ENCODE measurements at places on chromosomes 2 and 18.

DNA sequence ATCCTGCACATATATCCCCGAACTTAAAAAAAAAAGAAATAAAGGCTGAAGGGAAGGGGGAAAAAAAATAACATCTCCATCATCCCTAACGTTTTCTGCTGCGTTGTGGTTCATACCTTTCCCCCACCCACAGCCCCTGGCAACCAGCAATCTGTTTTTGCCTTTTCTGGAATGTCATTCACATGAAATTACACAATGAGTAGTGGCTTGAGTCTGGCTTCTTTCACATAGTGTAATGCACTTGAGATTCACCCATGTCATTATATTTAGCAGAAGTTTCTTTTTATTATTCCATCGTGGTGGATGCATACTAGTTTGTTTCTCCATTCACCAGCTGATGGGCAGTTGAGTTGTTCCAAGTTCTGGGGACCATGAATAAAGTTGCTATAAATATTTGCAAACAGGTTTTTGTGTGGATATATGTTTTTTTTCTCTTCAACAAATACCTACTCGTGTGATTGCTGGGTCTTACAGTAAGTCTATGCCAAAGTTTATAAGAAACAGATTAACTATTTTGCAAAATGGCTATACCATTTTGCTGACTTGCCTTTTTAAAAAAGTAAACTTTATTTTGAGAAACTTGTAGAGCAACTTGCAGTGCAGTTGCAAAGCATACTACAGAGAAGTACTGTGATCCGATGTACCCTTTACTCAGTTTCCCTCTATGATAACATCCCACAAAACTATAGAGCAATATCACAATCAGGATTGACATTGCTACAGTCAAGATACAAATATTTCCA is 322.5 kb downstream of the LPIN1 start:
- no peak for DNase-seq

DNA sequence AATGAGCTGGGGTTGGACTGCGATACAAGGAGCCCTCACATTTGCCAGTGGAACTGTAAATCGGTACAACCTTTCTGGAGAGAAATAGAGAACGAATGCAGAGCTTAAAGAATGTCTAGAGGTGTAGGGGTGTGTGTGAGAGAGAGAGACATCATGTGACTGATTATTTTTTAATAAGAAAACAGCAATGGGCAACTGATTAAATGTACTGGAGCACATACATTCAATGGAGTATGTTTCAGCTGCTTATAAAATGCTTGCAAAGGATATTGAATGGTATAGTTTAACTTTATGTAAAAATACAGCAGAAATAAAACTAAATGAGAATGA is 391 bp upstream of the TMEM17 start:
- DNase-seq = no peak

DNA sequence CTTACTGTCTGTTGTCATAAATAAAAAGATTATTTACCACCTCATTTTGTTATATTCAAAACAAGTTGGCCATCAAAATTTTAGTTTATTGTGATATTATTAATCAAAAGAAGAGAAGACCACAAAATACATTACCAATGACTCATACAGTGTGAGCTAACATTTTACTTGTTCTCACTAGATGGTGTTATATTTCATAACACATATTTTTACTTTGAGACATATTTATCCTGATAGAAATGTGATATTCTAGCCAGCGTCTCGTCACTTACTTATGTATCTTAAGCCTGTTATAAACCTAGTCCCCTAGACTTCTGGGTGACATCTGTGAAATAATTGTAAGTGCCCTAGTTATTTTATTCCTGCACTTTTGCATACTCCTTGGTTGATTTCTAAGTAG is 263.2 kb downstream of the CDH7 start:
- DNase-seq = peak; percentile 19

DNA sequence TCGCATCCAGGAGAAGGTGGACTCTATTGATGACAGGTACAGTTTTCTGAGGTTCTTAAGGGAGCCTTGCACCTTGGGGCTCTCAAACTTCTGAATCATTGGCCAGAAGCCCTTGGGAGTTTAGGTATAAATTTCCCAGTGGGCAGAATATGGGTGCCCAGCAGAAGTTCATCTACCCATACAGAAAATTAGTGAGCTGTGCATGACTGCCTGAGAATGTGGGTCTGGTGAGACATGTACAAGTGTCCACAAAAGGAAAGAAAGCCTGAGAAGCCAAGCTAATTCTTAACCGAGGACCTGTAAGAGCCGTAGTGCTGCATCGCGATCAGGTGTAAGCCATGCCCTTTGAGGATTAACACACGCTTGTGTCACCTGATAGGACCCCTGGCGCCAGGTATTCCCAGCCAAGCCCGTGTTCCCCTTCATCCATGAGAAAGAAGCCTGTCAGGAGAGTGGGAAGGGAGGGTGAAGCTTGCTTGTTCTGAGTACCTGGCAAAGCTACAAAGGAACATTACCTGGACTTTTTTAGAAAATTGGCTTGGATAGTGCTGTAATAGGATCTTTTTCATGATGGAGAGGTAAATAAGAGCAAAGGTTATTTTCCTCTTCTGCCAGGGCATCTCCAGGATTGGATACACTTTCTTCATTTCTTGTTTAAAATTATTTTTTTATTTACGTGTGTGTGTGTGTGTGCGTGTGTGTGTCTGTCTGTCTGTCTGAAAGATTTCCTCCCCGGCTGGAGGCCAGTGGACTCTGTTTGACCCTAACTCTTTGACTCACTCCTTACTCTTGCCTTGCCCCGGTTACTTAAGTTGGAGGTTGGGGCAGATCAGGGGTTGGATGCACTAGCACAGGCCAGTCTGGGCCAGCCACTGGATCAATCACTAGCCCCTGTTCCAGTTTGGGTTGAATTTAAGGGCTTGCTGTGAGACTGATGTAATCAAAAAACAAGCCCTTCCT is 90.4 kb upstream of the EML6 start:
- DNase-seq = no peak

- no peak for DNase-seq
These were observed 127.4 kb upstream of the OTX1 start for GRCh38 chr2:62923242-62923641.

DNA sequence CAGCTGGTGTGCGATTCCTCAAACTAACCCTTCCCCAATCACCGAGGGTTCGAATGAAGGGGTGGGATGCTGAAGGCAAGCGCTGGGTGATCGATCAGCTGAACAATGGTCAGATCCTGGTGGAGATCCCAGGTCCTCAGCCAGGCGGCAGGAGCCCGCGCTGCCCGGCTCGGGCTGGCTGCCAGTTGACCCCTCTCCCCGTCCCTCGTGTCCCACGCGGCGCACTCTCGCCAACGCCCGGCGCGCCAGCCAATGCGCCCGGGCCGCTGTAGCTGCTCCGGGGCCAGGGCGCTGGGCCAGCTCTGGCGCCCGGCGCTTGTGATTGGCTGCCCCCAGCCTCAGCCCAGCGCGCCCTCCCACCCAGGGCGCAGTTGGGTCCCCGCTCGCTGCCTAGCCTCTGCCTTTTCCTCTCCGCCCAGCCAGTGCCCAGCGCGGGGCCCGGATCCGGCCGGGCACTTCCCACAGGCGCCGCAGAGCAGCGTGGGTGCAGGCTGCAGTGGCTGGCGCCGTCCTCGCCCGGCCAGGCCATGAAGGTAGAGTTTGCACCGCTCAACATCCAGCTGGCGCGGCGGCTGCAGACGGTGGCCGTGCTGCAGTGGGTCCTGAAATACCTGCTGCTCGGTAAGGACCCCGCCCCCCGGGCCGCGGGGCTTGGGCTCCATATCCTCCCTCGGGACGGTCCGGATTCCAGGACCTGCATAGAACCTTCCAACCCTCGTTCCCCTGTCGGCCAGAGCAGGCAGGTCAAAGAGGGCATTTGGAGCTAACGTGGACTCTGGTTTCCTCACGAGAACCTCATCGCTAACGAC is at the start of gene MOGAT1:
Gene MOGAT1 (plus strand): TSS at position 400 of the 809 bp plus-strand sequence. CDS start 128 bp downstream, at position 528.
- DNase-seq = no peak

- peak; percentile 8 for DNase-seq
These were observed 54.0 kb downstream of the ERBB4 start for GRCh38 chr2:212484563-212485080.

- no peak for DNase-seq
These were observed 85.3 kb upstream of the GALNT5 start for GRCh38 chr2:157172239-157172638.

DNA sequence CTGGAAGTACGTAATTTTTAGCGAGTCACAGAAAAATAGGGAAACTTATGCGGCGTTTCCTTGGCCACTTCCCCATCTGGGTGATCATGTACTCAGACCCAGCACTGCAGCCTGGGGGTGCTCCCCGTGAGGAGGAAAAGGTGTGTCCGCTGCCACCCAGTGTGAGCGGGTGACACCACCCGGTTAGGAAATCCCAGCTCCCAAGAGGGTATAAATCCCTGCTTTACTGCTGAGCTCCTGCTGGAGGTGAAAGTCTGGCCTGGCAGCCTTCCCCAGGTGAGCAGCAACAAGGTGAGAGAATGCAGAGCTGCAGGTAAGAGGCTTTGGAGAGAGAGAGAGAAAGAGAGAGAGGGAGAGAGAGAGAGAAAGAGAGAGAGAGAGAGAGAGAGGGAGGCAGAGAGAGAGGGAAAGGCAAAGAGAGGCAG is at the start of gene IL1R2:
Gene IL1R2 (plus strand): TSS at position 240 of the 425 bp plus-strand sequence. CDS start 16,616 bp downstream, outside the sequence.
- DNase-seq = no peak

- DNase-seq = no peak
These were observed 122.4 kb upstream of the ZNF236 start for GRCh38 chr18:76699923-76700322.

DNA sequence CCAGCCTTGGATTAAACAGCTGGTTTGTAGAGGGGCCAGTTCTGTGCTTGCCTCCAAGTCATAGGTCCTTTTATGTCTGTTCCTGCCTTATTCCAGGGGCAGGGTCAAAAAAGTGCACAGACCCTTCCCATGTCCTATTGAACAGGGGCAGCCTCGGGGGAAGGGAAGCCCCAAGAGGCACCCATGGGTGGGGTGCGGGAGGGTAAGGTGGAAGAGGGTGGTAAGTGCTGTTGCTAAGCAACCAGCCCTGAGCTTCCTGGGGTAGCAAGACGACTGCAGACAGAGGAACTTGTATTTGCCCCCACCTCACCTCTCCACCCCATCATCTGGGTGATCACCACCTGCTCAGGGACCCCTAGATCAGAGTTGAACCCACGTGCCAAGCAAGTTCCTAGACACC is 7.7 kb downstream of the DNMT3A start:
- no peak for DNase-seq

DNA sequence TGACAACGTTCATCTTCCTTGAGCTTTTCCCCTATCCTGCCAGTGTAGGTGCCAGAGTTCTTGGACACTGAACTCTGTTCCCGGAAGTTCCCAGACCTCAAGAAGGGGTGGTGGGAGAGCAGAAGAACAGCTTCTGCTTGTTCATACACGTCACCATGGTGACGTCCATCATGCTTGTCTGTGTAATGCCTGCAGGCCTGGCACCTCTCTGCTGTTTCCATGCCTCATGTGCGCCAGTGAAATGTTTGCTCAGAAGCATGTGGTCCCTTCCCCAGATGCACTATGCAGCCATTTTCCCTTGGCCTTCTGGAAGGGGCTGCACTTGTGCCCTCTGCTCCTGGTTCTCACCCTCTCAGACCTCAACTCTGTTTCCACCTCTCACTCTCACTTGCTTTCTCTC is 210.8 kb upstream of the NABP1 start:
- DNase-seq = no peak

DNA sequence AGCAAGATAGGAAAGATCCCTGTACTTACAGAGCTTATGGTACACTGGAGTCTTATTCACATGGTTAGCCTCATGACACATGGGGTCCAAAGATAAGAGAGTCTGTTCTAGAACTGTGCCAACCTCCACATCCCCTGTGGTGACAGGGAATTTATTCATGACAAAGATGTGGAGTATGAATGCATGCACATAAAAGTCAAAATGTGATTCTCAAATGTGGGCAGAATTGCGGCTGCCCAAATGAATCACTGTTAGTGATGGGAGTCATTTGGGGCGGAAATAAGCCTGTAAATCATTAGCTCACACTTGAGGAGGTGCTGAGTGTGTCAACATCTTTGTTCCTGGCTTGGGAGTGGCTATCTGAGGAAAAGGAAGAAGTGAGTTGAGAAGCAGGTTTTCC is 560.6 kb downstream of the SLC4A3 start:
- DNase-seq = peak; percentile 81

GRCh38 chr2:197435598-197436420 is 981 bp upstream of the SF3B1 start:
- DNase-seq = no peak

DNA sequence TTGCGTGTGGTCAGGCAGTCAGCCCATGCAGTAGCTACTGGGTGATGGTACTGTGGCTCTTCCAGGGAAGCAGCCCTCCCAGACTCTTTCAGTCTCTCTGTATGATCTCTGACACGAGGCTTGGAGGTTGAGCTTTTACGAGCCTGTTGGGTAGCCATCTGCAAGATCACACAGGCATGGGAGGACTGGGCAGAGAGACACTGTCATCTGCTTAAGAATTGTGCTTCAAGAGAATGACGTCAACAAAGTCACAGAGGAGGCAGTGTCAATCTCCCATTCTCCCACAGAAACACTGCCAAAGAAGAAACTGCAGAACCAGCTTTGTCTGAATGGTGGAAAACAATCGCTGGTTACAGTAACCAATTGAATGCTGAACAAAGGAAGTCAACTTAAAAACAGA is 78.4 kb upstream of the MC2R start:
- no peak for DNase-seq

DNA sequence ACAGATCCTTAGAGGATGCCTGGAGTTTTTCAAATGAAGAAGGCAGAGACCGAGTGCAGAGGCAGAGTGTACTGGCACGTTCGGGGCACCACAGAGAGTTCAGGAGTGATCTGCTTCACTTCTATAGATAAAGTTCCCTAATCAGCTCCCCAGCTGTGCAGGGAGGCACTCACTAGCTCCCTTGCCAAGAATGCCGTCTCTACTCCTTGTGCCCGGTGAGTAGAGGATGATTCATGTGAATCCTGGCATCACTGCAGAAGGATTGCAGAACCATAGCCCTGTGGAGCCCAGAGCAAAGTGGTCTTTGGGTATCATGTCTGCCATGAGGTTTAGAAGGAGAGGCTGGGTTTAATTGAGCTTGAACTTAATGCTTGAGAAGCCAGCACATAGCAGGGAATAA is 510.1 kb upstream of the RAB6C start:
- no peak for DNase-seq

DNA sequence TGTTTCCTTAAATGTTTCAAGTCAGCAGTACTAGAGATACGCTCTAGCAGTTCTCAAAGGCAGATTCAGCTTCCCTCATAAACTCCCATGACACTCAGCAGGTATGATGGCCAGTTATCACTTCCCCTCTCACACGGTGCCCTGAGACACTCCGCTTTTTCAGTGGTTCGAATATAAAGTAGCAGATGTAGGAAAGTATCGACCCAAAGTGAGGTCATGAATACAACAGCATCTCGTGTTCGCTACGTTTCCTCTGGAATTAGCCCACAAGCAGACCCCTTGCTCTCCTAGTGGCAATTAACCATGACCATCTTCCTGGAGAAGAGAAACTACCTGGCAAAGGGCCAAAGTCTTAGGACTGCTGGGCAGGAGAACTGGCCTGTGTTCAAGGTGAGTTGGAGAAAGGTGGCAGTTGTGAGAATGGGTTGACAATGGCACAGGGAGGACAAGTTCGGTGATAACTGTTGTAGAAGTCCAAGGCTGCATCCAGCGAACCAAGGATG is 9.3 kb upstream of the AGBL5 start:
- no peak for DNase-seq

DNA sequence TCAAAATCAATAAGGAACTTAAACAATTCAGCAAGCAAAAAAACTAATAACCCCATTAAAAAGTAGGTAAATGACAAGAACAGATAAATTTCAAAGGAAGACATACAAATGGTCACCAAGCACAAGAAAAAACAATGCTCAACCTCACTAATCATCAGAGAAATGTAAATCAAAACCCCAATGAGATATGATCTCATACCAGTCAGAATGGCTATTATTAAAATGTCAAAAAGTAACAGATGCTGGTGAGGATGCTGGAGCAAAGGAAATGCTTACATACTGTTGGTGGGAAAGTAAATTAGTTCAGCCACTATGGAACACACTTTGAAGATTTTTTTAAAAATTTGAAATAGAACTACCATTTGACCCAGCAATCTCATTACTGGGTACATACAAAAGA is 538.0 kb downstream of the TMX3 start:
- DNase-seq = no peak

All from HS-5 (cell line).